HT1080 (cell line): ENCODE measurements at places on chromosomes 1 and 21.

DNA sequence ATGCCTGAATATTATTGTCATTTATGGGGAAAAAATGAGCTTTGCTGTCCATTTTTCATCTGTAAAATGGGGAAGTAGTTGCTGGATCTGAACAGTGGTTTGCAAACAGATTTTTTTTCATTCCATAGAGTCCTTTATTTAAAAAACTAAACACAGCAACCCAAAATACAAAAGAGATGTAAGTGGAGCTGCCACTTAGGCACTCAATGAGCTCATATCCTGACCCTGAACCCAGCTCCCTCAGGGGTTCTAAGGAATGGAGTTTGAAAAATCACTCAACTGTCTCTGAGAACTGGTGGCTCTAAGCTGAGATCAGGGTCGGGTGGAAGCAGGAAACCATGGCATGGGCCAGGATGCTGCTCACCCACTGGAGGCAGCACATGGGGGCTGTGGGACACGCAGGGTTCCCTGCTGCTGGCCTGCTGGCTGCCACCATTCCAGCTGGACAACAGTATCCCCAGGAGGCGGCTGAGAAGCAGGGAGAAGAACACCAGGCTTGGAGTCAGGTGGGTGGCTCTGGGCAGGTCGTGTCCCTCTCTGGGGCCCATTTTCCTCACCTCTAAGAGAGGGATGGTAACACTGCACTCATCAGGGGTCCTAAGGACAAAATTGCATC is 9.6 kb upstream of the ECE1 start:
- no peak for DNase-seq

GRCh38 chr1:173954179-173954578 is 37.1 kb upstream of the SERPINC1 start:
- DNase-seq: peak; percentile 4

DNA sequence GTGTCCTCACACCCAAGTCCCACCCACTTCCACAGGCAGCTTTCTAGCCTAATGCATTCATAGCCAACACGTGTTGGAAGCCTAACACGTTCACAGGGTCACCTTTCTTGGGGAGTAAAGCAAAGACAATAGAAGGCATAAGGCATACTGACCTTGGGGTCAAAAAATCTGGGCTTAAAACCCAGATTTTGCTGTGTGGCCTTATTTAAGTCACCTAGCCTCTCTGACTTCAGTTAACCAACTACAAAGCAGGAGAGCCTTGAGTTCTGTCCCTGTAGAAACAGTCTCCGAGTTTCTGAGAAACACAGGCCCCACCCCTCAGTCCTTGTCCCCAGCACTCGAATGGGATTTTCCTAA is 1.4 kb downstream of the TNNT2 start:
- no peak for DNase-seq

- DNase-seq: peak; percentile 30
These were observed 2.5 kb upstream of the OLFML3 start for GRCh38 chr1:113976609-113977278.

GRCh38 chr1:228006786-228007048 is at the start of gene WNT3A:
WNT3A (plus strand) TSS chr1:228006998; CDS start chr1:228007129, 131 bp downstream.
- no peak for DNase-seq

DNA sequence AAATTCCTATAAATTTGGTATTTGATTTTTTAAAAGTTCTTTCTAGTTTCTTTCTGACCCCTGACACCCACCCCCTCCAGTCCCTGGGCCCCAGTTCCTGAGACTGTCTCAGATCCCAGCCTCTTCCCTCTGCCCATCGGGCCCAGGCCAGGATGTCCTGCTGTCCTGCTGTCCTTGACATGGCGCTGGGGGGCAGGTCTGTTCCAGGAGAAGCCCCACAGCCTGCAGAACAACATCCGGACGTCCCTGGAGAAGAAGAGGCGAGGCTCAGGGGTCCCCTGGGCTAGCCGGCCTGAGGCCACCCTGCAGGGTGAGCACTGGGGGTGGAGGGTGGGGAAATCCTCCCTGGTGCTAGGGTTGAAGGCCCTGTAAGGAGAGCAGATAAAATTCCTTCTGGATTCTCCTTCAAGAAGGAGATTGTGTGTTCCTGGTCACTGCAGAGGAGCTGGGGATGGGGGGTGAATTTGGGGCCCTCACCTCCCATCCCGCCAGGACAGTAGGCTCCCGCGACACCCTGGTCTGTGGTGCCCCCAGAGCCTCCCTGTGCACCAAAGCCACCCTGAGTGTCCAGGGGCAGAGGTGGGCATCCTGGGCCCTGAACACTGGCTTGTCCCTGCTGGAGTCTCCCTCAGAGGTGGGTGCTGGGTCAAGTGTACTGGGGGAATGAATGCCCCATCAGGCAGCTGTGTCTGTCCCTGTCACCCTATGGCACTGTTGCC is 45.0 kb downstream of the DISP3 start:
- DNase-seq: no peak

DNA sequence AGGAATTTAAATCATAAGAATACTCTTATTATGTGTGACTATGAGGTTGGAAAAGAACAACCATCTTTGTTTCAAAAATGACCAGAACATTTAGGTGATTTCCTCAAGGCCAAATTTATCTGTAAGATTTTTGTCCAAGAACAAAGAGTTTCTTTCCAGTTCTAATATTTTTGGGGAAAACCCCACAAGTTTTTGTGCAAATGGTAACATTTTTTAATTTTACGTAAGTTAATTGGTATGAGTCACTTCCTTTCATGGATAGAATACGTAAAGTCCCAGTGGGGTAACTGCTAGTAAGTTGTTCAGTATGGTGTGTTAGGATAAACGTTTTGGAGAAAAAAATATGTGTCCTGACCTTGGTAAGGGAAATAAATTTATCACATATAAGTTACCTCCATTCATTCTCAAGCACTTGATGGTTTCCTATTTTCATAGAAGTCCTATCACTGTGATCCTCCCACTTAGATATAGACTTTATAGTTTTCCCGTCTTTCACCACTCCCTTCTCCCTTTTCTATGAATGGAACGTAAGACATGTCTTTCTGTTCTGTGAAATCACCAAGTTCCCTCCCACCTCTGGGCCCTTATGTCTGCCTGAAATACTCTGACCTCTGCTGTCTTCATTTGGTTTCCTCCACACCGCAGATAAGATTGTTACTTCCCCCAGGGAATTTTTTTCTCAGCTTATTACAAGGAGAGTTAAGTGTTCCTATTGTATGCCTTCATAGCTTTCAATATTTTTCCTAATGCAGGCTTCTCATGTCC is 34.9 kb upstream of the TSNAX start:
- DNase-seq: peak; percentile 23

DNA sequence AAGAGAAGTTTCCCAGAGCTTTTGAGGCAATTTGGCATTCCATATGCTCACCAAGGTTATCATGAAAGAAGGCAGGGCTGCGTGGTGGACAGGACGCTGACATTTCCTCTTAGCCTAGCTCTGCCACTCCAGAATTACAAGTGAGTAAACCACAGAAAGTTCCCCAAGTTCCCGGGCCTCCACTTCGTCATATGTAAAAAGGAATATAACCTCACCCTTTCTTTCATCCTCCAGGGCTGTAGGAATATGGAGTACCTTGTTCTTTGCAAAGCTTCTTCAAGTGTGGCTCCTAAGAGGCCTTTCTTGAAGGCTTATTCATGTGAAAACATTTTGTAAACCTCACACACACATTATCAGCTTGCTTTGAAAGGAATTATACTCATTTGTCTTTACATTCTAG is 210.2 kb downstream of the GREM2 start:
- peak; percentile 11 for DNase-seq

DNA sequence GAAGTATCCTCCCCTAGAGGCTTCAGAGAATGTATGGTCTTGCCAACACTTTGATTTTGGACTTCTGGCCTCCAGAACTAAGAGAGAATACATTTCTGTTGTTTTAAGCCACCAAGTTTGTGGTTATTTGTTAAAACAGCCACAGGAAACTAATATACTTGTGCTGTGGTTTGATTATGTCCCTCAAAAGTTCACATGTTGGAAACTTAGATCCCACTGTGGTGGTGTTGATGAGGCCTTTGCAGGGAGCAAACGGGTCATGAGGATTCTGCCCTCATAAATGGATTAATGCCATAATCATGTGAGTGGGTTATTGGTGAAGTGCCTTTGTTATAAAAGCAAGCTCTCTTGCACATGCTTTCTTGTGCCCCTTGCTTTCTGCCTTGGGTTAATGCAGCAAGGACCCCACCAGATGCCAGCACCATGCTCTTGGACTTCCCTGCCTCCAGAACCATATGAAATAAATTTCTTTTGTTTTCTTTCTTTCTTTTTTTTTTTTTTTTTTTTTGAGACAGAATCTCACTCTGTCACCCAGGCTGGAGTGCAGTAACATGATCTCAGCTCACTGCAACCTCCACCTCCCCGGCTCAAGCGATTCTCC is 157.3 kb downstream of the CLIC6 start:
- no peak for DNase-seq

GRCh38 chr1:230632273-230632873 is 9.9 kb upstream of the COG2 start:
- peak; percentile 52 for DNase-seq

- no peak for DNase-seq
These were observed 257.2 kb downstream of the TTLL7 start for GRCh38 chr1:83741770-83742169.

DNA sequence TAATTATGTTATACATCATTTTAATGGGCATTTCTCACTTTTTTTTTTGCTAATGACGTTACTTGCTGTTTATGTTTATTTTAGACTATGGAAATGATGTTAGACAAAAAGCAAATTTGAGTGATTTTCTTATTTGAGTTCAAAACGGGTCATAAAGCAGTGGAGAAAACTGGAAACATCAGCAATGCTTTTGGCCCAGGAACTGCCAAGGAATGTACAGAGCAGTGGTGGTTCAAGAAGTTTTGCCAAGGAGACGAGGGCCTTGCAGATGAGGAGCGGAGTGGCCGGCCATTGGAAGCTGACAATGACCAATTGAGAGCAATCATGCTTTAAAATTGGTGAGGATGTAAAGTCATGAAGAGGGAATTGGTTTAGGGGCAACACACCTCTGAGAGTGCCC is 32.1 kb upstream of the KCNE2 start:
- no peak for DNase-seq

DNA sequence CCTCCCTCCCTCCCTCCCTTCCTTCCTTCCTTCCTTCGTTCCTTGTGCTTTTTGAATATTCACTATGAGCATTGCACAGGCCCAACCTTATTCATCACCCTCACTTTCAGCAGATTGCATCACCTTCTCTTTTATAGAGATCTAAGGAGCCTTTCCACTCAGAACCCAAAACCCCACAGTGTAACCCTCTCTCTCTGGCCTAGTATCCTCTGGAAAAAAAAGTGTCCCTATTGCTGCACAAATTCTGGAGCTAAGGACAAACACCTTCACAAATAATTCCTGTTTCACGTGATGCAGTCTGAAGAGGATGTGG is 25.6 kb downstream of the OR10J5 start:
- no peak for DNase-seq

DNA sequence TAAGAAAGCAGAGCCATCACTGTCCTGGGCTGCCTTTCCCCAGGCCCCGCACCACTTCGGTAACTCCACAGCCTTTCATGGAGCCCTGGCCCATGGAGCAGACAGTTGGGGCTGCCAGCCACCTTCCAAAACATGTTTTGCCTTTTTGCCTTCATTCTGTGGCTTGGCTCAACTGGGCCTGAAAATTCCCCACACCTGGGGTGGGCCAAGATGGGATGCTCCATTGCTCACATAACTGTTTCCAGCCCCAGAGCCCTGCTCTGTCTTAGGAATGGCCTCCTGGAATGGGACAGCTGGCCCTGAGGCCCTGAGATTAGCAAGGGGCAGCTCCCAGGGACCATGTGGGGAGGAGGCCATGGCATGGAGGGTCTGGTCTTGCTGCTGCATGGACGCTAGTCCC is 10.9 kb upstream of the PRELP start:
- DNase-seq: no peak

GRCh38 chr1:171911506-171911905 is 70.2 kb downstream of the DNM3 start:
- no peak for DNase-seq

GRCh38 chr21:42047821-42048613 is 23.1 kb upstream of the UMODL1 start:
- DNase-seq: peak; percentile 82

- DNase-seq: no peak
These were observed 48.8 kb downstream of the LEPR start for GRCh38 chr1:65469126-65469888.

DNA sequence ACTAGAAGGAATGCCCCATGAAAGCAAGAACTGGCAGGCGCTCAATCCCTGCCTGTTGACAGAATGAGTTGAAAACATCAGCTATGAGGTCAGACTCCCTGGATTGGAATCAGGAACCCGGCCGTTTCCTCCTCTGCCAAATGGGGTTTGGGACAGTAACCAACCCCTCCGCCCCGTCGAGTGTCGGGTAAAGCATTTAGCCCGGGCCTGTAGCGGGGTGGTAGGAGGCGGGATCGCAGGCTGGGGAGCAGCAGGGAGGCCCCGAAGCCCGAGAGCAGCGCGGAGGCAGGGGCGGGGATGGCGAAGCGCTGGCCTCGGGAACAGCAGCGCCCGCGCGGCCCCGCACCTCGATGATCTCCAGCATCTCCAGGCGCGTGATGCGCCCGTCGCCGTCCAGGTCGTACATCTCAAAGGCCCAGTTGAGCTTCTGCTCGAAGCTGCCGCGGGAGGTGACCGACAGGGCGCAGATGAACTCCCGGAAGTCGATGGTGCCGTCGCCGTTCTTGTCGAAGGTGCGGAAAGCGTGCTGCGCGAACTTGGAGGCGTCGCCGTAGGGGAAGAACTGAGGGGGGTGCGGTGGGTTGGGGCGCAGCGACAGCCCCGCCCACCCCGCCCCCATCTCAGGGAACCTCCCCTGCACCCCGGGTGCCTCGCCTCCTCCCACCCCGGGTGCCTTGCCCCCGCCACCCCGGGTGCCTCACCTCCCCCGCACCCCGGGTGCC is 7.5 kb downstream of the HPCAL4 start:
- no peak for DNase-seq

- DNase-seq: no peak
These were observed 130.2 kb downstream of the DUSP10 start for GRCh38 chr1:221611656-221612046.

GRCh38 chr1:7680955-7681268 is 90.2 kb upstream of the VAMP3 start:
- DNase-seq: no peak

GRCh38 chr1:160707236-160708064 is 4.2 kb downstream of the CD48 start:
- peak; percentile 17 for DNase-seq

- DNase-seq: no peak
These were observed 5.9 kb upstream of the MROH9 start for GRCh38 chr1:170929412-170929834.

GRCh38 chr1:178098262-178098661 is 4.4 kb downstream of the RASAL2 start:
- no peak for DNase-seq

DNA sequence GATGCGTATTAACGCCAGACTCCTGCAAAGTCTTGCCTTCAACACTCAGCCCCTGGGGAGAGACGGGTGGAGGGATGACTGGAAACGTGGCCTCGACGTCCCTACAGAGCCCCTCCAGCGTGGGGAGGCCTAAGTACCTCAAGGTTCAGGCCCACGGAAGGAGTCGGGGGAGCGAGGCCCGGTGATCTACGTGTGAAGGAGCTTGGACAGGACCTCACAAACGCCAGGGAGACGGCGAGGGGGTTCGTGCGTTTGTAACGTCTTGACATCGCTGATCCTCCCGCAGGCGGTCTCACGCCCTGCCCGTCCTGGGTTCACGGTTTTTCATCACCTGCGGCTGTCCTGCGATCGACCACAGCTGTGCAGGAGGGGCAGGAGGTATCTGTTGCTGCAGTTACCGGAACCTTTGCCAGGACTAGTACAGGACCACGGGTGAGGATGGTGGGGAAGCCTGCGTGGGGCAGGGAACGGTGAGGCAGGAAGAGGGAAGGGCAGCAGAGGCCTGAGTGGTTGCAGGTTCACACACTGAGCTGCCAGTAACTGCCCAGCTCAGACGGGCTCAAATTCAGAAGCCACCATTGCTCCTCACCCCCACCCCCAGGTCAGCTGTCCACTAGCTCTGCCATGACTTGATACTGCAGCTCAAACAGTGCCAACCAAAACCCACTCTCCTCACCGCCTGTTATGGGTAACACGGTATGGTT is 889 bp upstream of the CCNL2 start:
- no peak for DNase-seq
